ENCODE measurements at places on chromosomes 4 and X. TPM values are rescaled to one million over a fixed set of nuclear protein-coding genes. Genes with fewer than 3 reads are reported as not detected.

AKAP4 gene
- not detected for total RNA-seq

PCDH7 gene
- 10.2 TPM for total RNA-seq

NDNF gene
- total RNA-seq: 1.6 TPM

GALNTL6 gene
- 0.60 TPM for total RNA-seq

LAMTOR3 gene
- 46.5 TPM for total RNA-seq

SRPX gene
- total RNA-seq: 39.2 TPM

DNA sequence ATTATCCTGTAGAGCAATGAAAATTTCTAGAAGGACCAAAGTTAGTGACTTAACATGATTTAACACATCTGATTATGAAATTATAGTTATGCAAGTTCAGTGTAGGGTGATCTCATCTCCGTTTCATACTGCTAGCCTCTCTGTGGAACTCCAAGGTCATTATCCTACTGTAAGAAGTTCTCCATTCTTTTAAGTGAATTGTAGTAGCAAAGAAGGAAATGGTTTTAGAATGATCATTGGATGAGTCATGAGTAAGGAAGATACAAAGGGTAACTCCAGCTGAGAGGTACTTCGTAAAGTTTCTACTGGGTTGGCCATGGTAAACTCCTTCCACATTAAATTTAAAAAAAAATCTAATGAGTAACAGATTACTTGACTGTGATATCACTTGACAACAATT, 215.0 kb upstream of the GIMD1 start:
- no peaks in the 10 kb centered on the region for H3K27me3 ChIP-seq
- H3K4me1 ChIP-seq: no peaks in the 10 kb centered on the region
- no peak for DNase-seq
- no peaks in the 10 kb centered on the region for H3K36me3 ChIP-seq
- H3K27ac ChIP-seq: no peak overlapping the region
- H3K4me3 ChIP-seq: no peak overlapping the region

DNA sequence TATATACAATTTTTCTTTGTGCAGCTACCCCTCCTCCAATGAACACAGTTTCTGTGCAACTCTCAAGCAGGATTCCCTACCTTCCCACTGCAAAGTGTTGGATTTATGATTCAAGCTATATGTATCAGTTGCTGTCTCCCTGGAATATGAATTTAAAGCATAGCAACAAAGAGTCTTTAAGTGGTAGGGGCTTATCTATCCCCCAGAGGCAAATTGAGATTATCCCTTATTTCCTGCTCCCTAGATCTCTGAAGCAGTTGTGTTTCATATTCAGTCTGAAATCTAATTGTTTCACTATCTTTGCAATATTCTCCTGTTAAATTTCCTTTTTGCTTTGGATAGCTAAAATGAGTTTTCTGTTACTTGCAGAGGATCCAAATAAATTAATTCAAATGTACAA, 263.0 kb downstream of the IQCM start:
- H3K4me3 ChIP-seq: no peak overlapping the region
- H3K27me3 ChIP-seq: no peaks in the 10 kb centered on the region
- H3K27ac ChIP-seq: no peak overlapping the region
- H3K36me3 ChIP-seq: no peaks in the 10 kb centered on the region
- DNase-seq: no peak

DNA sequence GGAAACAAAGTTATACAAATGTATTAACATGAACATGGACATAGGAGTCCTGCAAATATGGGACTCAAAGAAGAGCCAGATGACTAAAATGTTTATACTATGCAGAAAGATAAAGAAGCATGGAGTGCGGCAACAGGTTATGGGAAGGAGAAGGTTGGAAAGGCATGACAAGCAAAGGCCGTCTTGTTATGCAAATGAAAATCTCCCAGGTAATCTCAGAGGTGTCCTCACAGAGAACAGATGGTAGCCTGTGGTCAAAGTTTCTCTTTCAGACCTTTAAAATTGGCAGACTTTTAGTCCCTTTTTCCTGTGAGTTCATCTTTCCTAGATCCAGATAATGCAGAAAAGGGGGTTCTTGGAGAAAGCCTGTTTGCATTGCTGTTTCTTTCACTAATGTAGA, 116.4 kb upstream of the BEND4 start:
- no peak overlapping the region for H3K27ac ChIP-seq
- no peak for DNase-seq
- H3K27me3 ChIP-seq: no peaks in the 10 kb centered on the region
- H3K4me1 ChIP-seq: no peaks in the 10 kb centered on the region
- H3K4me3 ChIP-seq: no peak overlapping the region
- no peaks in the 10 kb centered on the region for H3K36me3 ChIP-seq

Data from kidney (tissue), 22 donors.